Stimulated activated CD8-positive, alpha-beta memory T cell treated with anti-CD3 and anti-CD28 coated beads, Interleukin-4, amount 100 ng/mL, for 4 hours (primary cell): ENCODE measurements at places on chromosomes 11 and 22.

DNA sequence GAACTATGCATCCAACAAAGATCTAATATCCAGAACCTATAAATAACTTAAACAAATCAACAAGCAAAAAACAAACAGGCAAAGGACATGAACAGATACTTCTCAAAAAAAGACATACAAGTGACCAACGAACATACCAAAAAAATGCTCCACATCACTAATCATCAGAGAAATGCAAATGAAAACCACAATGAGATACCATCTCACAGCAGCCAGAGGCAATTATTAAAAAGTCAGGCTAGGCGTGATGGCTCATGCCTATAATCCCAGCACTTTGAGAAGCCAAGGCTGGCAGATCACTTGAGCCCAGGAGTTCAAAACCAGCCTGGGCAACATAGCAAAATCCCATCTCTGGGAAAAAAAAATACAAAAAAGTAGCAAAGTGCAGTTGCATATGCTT is 10.7 kb downstream of the SAA4 start:
- DNase-seq = no peak

GRCh38 chr11:102994105-102994504 is 38.6 kb upstream of the MMP13 start:
- DNase-seq = no peak

DNA sequence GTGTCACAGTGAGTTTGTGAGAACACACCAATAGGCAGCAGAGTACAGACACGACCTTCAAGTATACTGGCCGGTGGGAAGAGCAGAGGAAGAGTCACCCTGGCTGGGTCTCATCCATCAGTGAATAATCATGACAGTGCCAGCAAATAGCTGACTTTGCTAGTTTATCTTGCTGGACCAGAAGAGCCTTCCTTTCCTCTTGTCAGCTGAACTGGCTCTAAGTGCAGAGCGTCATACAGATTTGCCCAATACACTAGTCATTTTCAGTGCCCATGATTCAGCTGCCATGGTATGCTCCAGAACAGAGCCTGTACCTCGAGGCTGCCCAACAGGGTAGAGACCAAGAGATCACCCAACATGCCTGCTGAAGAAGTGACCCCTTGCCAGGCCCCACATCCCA is 82.9 kb upstream of the TBCEL start:
- DNase-seq = no peak

- DNase-seq = no peak
These were observed 368.6 kb upstream of the B3GAT1 start for GRCh38 chr11:134780486-134781147.

GRCh38 chr22:44752285-44753188 is at the start of gene ARHGAP8:
TSS of gene ARHGAP8 (plus strand) at chr22:44752575. CDS start at chr22:44786528, 33,953 bp downstream.
- no peak for DNase-seq

GRCh38 chr11:69957849-69958248 is 120.3 kb upstream of the ANO1 start:
- DNase-seq = no peak

- no peak for DNase-seq
These were observed 328.3 kb downstream of the TBC1D22A start for GRCh38 chr22:47090591-47091245.

DNA sequence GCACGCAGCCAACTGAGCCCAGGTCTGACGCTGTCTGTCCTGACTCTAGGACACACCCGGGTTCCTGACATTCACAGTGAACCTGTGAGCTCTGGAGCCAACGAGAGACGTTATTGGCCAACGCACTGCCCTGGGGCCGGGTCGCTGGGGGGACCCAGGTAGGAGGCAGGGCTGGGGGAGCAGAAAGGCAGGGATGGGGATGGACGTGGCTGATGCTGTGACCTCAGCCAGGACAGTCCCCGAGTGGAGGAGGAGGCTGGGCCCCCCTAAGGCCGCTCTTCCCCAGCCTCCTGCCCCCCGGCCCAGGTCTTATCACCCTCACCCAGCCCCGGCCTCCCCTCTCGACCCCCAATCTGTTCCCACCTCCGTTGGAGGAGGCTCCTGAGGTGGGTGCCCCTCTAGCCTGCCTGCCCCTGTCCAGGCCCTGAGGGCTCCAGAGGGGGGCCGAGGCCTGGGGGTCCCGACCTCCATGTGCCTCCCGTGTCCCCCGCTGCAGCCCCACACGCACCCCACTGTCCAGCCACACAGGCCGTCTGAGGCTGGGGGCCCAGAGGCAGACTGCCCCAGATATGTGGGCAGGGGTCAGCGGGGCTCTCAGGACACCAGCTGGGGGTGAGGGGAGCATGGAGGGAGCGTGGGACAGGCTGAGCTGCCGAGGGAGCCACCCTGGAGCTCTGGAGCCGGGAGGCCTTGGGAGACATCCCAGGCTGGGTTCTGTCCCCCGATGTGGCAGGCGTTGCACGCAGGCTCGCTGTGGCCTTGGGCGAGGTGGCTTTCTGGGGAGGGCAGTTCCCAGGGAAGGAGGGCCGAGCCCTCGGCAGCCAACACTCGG is 29.2 kb upstream of the MUC5AC start:
- no peak for DNase-seq

DNA sequence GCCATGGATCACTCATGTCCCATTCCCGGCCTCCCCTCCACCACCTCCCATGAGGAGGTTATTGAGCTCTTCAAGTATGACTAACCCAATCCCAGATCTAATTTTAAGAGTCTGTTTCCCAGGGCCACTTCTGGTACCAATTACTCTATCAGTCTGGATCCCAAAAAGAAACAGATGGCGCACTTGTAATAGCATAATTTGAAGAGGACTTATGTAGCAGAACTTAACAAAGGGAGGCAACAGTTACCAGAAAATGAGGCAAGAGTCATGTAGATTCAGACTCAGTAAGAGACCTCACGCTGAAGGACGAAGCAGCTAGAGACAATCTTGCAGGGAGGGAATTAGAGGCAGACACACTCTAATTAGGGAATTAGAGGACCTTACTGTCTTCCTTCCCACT is 46.9 kb downstream of the DDX6 start:
- no peak for DNase-seq

DNA sequence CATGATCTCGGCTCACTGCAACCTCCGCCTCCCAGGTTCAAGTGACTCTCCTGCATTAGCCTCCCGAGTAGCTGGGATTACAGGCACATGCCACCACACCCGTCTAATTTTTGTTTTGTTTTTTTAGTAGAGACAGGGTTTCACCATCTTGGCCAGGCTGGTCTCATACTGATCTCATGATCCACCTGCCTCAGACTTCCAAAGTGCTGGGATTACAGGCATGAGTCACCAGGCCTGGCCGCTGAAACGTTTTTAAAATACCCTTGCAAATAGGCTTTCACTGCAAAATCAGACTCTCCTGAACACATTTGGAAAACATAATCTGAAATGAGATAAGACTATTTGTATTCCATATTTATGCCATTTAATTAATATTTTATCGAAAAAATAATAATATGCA is 826.1 kb upstream of the CNTN5 start:
- DNase-seq = no peak

GRCh38 chr11:12725055-12725862 is 51.0 kb downstream of the TEAD1 start:
- no peak for DNase-seq

DNA sequence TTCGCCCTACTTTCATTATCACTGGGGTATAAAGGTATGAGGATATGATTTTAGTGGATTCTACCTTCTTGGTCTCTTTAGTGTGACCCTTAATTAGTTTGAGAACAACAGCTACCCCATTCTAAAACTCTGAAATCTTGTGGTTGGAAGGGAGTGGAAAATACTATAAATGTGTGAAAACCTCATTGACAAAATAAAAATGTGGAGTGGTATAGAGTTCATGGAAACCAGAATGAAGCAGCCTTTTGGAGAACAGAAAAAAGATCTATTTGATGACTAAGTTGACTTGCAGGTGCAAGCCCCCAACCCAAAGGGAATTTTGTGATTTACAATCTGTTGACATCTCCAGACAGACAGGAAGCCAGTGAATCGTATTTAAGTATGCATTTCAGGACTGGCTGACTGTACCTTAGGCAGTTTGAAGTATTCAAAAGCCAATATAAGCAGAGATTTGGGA is 75.8 kb downstream of the GAS2 start:
- DNase-seq = no peak

DNA sequence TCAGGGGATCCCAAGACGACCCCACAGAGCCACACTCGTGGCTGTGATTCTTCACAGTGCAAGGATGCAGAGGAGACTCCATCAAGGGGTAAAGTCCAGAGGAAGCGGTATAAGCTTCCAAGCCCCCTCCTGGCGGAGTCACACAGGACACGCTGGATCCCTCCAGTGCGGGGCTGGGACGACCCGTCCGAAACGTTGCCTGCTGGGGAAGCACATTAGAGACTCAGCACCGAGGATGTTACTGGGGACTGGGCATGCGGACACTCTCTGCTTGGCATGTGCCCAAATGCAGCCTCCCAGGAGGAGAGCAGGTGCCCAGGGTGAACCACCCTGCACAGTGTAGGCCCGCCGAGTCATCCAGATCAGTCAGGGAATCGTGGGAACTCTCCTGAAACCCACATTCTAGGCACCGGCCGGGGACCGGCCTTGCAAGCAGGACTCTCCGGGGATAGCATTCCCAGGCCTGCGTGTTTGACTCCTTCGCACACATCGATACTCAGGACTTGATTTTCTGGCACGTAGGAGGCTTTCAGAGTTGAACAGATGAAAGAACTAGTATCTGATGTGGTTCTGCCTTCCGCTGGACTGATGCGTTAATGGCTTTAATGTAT is 229.8 kb downstream of the TBC1D22A start:
- DNase-seq = no peak

GRCh38 chr22:32204040-32204855 is 625 bp downstream of the RFPL2 start:
- DNase-seq = no peak

DNA sequence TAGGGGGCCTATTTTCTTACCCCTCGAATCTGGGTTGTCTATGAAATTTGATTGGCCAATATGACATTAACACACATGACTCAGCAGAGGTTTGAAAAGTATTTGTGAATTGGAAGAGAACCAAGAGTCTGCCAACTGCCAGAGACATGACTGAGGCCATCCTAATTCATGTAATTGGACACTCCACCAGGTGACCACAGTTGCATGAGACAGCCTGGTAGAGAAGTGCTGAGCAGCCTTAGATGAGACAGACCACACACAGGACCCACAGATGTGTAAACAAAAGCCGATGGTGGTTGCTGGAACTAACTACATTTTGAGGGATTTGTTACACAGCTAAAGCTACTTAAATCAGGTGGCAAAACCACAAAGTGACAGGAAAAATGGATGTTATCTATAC is 855 bp upstream of the MS4A5 start:
- no peak for DNase-seq

DNA sequence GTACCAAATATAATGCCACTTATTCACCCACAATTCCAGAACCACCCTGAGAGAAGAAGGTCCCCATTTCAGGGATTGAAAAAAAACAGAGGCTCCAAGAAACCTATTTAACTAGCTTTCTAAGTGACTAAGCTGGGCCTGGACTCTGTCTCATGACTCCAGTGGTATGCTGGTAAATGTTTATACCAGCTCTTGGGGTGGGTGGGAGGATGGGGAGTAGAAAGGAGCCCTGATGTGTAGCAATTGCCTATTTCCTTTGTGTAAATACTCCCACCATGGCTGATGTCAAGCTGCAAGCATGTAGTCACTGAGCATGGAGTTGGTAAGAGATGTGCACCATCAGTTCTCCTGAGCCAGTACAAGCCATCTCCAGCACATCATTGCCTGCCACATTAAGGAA is 2.8 kb downstream of the PRG3 start:
- DNase-seq = no peak

GRCh38 chr11:616320-617198 is 809 bp upstream of the IRF7 start:
- DNase-seq = no peak

GRCh38 chr22:28950617-28951411 is 67.4 kb downstream of the ZNRF3 start:
- DNase-seq = no peak

DNA sequence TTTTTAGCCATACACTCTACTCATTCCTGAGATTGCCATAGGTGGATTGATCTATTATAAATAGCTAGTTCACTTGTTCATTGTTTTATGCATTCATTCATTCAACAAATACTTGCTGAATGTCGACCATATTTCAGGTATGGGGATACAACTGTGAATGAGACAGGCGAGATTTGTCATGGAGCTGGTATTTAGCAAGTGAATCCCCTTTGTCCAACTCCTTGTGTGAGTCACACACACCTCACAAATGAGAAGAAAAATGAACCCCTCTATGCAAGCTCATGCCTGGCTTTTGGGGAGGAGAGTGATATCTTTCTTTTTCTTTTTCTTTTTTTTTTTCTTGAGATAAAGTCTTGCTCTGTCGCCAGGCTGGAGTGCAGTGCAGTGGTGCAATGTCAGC is 1.8 kb upstream of the AMPD3 start:
- DNase-seq = no peak

GRCh38 chr11:26993965-26994457 is at the start of gene FIBIN:
TSS of gene FIBIN (plus strand) at chr11:26994112. CDS start at chr11:26994527, 415 bp downstream.
- DNase-seq = no peak

DNA sequence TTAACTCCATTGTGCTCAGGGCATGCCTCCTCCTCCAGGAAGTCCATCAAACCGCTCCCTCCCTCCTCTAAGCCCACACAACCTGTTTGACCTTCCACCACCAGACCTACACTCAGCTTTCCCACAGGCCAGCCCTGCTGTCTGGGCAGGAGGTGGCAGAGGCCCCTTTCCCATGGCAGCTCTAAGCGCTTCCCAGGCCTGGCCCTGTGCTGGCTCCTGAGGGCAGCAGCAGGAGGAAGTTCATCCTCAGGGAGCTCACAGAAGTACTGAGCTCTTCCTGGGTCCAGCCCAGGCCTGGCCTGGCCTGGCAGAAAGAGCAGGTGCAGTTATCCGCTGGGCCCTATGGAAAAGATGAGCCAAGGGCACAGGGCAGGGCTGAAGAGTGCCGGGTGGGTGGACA is 31.4 kb downstream of the ARAP1 start:
- no peak for DNase-seq

- no peak for DNase-seq
These were observed 22.8 kb upstream of the UVRAG start for GRCh38 chr11:75792127-75792731.

GRCh38 chr11:122241566-122241965 is 125.6 kb upstream of the BLID start:
- DNase-seq = no peak
